Stimulated activated CD4-positive, alpha-beta T cell treated with anti-CD3 and anti-CD28 coated beads, Interleukin-1b, Interleukin-23, amount 100 ng/mL, for 1 hour (primary cell): ENCODE measurements at places on chromosomes 5 and 9.

DNA sequence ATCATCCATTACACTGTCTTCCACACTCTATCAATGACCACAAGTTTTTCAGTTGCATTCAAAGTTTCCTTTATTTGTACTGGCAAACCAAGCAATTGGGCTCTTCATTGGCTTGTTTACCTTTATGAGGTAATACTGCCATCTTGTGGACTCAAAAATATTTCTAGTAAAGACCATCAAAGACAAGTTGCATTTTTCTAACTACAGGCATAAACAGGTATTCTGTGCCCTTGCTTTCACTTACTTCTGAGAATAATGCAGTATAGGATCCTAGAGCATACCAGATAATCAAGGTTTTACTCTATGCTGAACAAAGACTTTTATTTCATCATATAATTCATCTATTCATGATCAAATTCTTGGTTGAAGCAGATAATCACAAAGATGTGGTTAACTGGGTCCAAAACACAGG lies 173.7 kb upstream of the POU5F2 start:
- no peak for DNase-seq

DNA sequence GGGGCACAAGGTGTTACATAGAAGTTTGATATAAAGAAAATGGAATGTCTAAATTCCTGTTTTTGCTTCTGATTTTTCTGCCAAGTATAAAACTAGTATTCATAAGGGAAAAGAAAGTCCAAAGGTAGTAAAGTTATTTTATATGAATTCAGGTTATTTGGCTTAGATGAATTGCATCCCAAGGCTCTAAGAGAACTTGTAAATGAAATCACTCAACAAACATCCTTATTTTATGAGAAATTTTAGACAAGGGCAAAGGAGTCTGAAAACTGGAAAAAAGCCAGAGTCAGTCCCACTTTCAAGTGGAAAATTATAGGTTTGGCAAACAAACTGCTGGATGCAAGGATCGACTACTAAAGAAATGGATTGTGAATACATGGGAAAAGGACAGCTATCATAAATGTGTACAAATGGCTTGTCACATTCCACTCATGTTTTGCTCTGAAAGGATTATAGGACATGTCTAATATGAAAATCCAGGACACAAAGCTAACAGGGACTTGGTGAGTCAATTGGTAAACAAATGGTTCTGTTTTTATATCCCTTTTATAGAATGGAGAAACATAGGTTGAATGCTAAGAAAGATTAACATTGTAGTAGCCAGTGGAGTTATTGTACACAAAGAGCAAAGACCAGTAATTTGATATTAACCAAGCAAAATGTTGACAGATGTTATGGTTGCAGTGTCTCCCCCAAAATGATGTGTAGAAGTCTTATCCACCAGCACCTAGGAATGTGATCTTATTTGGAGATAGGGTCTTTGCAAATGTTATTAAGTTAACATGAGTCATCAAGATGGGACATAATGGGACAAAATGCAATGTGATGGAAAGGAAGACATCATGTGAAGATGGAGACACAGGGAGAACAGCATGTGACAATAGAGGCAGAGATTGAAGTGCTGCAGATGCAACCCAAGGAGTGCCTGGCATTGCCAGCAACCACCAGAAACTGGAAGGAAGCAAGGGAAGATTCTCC lies 495.7 kb downstream of the TLE1 start:
- no peak for DNase-seq

DNA sequence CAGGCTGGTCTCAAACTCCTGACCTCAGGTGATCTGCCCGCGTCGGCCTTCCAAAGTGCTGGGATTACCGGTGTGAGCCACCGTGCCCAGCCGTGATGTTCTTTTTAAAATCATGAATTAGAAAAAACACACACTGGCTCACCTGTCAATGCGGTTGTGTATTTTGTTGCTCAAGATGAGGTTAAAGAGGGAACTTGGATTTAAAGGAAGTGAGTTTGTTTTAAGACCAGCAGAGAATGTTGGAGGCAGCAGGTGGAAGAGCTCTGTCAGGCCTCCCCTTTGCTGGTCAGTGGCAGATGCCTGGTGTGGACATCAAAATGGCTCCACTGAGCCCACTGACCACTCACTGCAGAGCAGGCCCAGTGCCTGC lies 38.9 kb downstream of the WNK2 start:
- no peak for DNase-seq

GRCh38 chr9:19149230-19149629 lies 21.9 kb upstream of the PLIN2 start:
- no peak for DNase-seq

- no peak for DNase-seq
Measured at GRCh38 chr9:124741662-124742061, 29.4 kb downstream of the NR6A1 start.

GRCh38 chr5:67338421-67338820 lies 141.8 kb upstream of the CD180 start:
- DNase-seq: no peak

GRCh38 chr5:10934783-10935355 lies 173.8 kb upstream of the DAP start:
- no peak for DNase-seq

GRCh38 chr5:110769000-110769681 lies 30.3 kb downstream of the SLC25A46 start:
- no peak for DNase-seq

GRCh38 chr5:15475367-15475766 lies 24.6 kb upstream of the FBXL7 start:
- no peak for DNase-seq

GRCh38 chr5:106093134-106093533 lies 1577.6 kb downstream of the EFNA5 start:
- DNase-seq: no peak

- DNase-seq: no peak
Measured at GRCh38 chr9:4425319-4426045, 64.8 kb upstream of the SLC1A1 start.

GRCh38 chr5:81925981-81926380 lies 45.8 kb upstream of the ATG10 start:
- DNase-seq: no peak

GRCh38 chr9:92507005-92507404 lies 24.7 kb upstream of the ASPN start:
- DNase-seq: no peak

DNA sequence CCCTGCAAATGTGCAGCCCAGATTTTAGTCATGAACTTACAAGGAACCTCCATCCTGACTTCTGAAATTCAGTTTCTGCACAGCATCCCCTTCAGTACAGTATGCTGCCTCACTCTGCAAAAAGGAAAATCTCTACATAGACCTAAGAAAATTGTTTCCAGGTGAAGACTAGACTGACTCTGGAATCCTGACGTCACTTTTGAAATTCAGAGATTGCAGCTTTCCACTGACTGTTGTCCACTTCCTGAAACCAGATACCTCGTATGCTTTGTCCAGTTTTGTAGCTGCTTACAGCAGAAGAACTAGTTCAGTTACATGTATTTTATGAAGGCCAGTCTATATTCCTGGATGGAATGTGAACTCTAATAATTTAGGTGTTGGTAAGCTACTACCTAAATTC lies 629.3 kb upstream of the ST8SIA4 start:
- DNase-seq: no peak

DNA sequence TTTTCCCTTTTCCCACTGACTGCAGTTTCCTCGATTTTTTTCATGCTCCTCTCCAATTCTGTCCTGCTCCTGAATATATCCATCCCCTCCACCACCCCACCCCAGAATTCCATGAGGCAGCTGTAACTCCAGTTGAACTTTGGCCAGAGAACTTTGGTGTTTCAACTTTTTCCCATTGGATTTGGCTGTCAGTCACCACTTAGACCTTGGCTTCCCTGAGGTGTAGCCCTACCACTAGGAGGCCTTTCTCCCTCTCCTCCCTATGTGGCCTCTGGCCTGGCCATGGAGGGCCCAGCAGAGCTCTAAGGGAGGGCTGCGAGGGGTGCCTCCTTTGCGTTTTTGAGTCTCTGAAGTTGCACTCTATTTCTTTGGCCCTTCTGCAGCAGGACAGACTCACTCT lies 261.3 kb downstream of the PIK3R1 start:
- no peak for DNase-seq

DNA sequence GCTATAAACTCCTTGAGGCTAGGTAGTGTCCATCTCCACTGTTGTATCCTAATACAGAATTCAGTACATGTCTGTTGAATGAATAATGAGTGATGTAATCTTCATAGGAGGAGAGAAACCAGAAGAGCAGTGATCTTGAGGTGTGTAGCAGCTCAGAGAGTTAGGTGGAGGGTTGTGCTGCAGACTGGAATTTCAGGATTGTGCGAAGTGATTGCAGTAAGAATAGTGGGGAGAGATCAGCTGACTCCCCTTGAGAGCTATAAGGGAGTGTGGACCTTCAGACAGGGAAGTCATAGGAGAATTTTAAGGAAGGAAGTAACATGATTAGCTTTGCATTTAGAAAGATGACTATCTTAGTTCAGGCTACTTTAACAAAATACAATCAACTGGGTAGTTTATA lies 4.4 kb downstream of the SNX24 start:
- DNase-seq: no peak

DNA sequence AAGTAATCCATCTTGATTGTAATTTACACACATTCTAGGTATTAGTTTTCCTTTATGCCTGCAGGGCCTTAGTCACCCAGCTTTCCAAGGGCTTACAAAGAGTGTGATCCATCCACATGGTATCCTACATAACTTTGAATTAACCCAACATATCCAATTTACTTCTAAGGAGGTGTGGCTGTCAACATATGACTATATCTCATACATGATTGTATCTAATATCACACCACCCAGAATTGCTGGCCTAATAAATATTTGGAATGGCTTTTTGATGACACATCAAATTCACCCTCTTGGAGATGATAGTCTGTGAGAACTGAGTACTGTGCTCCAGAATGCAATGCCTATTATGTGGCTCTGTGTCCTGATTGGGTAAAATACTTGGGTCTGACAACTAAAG lies 363.3 kb upstream of the GRIN3A start:
- no peak for DNase-seq

GRCh38 chr9:107632661-107633060 lies 143.1 kb upstream of the KLF4 start:
- DNase-seq: no peak

GRCh38 chr5:121988488-121988887 lies 26.7 kb downstream of the SRFBP1 start:
- DNase-seq: no peak

- no peak for DNase-seq
Measured at GRCh38 chr5:1281038-1281882, 13.6 kb downstream of the TERT start.

DNA sequence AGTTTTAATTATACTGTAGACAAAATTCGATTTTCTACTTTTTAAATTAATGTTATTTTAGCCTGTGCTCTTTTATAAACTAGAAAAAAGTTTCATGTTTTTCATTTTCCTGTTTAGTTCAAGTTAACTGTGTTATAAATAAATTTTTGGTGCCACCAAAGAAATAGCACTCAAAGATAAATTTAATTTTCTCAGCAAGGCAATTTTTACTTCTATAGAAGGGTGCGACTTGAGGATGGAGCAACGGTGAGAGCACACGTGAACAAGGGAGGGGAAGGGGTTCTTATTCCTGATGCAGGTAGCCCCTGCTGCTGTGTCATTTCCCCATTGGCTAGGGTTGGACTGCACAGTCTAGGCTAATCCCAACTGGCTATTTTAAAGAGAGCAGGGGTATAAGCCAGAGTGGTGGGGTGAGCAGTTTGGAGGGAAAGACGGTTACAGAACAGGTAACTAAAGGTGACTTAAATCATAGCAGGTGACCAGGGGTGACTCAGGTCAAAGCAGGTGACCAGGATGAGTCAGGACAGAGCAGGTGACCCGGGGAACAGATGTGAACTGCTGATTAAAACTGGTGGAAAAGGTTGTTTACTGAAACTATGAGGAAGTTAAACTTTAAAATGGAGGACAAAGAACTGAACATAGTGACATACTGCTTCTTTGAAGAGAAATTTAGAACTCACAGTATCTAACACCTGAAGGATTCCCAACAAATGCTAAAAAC lies 104.6 kb upstream of the GPBP1 start:
- DNase-seq: no peak

DNA sequence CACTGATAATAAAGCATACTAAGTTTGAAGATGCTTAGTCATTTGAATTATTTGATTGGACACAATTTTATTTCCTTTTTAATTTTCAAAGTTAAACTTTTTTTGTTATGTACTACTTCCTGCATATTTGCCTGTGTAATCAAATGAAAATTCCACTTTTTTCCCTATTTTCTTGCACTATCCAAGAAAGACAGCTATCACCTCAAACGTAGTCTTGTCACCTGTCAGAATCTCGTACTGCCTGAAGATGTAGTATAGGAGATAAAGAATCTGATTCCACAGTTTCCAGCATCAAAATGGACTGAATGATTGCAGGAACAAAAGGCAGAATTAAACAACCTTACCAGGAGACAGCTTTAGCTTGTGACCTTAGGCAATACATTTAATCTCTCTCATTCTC lies 818.8 kb downstream of the MAT2B start:
- no peak for DNase-seq

GRCh38 chr5:72829707-72830106 lies 13.2 kb downstream of the TNPO1 start:
- no peak for DNase-seq

DNA sequence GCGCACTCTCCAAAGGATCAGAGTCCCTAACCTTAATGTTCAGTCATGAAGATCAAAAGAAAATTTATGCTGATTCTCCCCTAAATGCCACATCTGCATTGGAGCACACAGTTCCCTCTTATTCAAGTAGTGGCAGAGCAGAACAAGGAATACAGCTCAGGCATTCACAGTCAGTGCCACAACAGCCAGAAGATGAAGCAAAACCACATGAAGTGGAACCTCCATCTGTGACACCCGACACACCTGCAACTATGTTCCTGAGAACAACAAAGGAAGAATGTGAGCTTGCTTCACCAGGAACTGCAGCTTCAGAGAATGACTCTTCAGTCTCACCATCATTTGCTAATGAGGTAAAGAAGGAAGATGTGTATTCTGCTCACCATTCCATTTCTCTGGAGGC lies 40.0 kb downstream of the CMYA5 start:
- DNase-seq: no peak

DNA sequence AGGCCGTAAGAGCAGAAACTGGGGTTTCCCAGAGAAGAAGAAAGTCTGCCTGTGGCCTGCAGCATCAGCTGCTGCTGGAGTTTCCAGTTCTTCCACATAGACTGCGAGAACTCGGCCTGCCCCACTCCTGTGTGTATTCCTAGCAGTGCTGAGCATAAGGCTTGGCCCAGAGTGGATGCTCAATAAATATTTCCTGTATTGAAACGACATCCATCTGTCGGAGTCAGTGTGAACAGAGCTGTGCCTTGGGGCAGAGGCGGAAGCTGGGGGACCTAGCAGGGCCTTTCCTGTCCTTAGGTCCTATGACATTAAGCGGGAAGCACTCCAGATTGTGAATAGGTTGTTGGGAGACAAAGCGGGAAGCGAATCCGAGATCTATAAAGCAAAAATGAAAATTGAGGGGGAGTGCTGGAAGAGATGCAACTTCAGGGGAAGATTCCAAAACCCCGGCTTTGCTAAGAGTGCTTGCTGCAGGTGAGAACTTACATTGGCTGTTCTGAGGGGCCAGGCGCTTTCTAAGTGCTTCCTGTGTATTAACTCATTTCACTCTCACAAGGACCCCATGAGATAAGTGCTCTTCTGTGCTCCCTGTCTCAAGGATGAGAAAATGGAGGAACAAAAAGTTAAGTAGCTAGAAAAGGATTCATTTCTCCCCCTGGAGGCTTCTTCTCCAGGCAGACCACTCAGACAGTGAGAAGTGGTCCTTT lies 76.1 kb upstream of the CXCL14 start:
- no peak for DNase-seq
